DMS79 (cell line): ENCODE measurements at places on chromosomes 3 and 15.

DNA sequence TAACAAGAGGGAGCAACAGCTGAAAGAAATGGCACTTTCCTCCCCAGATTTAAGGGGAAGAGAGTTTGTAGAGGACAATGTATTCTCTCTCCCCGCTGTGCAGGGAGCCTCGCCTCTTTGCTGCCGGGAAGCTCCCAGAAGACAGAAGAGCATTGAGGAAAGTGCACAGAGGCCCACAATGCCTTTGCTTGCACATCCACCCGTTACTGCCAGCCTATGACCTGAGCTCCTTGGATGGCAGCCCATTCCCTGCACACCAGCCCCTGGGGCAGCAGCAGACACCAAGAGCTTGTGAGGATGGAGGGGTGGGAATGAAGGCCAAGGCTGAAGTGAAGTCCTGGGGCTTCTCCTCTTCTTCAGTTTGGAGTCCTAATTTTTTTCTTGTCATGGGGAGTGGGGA is 67.0 kb downstream of the CLDN11 start:
- DNase-seq: no peak

GRCh38 chr15:96598514-96598913 is 268.0 kb downstream of the NR2F2 start:
- DNase-seq: no peak

DNA sequence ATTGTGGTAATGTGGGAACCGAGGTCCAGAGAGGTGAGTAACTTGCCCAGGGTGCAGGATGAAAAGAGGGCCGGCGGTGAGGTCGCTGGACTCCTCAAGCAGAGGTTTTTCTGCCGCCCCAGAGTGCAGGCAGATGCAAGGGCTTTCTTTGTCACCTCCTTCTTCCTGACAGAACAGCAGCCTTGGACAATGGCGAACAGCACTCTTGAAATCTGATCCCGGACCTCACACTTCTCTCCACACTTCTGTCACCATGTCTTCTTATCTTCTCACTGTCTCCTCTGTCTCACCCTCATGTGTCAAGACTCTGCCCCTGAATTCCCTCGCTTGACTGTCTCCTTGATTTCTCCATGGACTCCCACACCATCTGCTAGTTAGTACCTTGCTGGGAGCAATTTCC is 15.4 kb upstream of the VPS8 start:
- no peak for DNase-seq

DNA sequence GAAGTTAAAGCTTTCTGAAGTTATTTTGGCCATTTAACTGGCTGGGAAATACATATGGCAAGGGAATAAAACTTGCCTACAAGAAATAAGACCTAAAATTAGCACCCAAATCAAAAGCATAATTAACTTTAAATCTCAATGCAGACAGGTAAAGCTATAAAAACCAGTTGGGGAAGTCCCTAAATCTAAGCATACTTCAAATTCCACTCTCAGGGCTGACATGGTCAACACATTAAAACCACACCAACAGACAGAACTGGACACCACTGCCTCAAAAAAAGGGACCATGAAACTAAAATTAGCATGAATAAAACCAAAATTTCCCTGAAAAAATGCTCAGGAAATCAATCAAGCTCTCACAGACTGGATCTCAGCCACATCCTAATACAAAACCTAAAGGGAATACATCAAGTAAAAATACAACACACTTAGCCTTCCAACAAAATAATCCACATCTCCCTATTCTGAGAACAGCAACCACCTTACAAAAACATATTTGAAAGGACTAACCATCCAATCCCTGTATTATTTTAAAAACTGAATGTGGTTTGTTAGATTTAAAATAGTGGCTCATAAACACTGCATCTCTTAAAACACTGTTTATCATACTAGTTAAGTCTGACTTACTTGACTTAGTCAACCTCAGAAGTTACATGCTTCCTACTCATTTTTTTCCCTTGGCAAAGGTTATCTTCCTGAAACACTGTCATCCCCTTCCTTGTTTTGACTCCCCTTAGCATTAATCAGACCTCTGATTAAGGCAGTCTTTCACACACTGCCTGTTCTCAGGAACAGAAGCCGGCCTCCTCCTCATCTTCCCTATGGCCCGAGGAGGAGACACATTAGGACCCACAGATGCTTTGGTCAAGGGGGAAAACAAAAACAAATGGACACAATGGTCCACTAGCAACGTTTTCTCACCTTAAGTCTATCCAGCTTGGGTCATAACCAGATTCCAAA is 8.3 kb downstream of the TRA2B start:
- DNase-seq: no peak

- DNase-seq: no peak
Observed at GRCh38 chr15:57190208-57190607, 186.1 kb upstream of the CGNL1 start.

DNA sequence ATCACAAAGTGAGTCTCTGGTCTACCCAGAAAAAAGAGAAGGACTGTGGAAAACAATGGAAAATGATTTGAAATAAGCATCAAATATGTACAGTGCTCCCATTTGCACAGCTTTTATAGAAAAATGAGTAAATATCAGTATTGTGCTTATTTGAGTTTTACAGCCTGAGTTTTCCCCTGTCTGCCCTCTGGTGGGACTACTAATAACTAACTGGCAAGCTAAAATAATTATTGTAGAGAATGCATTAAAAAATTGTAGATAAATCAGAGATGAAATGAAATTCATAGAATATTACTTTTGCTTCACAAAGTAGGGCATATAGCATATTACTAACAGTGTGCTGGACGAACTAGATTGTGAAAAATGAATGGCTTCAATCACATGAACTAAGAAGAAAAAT is 287.1 kb downstream of the NAALADL2 start:
- no peak for DNase-seq

GRCh38 chr3:196585044-196585757 is 16.7 kb downstream of the FBXO45 start:
- no peak for DNase-seq

GRCh38 chr3:180530276-180530675 is 71.7 kb upstream of the TTC14 start:
- no peak for DNase-seq

DNA sequence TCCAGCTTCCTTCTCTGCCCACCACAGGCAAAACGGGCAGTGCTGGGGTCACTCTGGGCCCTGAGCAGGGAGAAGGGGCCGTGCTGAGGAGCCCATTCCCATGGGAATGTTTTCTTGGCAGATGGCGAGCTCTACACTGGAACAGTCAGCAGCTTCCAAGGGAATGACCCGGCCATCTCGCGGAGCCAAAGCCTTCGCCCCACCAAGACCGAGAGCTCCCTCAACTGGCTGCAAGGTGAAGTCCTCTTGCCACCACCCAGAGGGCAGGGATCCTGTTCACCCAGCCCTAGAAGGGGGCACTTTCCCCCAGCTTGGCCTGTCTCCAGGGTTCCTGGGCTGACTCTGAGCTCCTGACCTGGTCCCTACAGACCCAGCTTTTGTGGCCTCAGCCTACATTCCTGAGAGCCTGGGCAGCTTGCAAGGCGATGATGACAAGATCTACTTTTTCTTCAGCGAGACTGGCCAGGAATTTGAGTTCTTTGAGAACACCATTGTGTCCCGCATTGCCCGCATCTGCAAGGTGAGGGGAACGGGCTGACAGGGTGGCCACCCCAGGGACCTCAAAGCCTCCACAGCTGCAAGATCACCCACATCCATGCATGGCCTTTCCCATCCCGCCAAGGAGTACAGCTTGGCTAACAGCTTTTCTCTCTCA is 12.4 kb downstream of the CIB1 start:
- DNase-seq: no peak

DNA sequence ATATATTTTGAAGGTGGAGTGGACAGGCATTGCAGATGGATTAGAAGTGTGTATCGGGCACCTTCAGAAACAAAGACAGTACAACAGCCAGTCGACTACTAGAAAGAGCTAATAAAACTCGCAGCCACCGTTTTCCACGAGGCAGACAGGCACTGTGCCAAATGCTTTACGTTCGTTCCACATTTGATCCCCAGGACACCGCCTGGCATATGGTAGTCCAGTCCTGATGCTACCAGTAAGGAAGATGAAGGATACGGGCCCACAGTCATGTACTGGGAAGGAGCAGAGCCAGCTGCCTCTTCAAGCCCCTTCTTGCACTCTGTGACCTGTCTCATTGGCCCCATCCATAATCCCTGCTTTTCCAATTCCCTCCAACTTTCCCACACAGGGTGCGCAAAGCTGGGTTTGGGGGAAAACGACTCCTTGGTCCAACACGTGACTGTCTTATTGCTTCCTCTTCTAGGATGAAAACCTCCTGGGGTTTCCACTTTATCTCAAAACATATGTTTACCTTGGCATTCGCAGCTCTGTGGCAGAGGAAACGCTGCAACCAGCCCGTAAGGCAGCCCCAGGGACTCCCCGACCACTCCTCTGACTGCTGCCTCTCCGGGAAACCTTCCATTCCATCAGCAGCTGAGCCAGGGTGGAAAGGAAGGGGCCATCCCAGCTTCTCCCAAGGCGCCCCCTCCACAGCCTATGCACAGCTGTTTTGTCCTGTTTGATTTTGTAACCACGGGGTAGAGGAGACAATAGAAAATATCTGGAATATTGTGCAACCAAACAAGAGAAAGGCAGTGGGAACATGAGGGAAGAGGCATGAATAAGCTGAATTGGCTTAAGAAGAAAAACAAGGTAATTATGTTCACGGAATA is 107.4 kb downstream of the ADAMTS17 start:
- DNase-seq: no peak

DNA sequence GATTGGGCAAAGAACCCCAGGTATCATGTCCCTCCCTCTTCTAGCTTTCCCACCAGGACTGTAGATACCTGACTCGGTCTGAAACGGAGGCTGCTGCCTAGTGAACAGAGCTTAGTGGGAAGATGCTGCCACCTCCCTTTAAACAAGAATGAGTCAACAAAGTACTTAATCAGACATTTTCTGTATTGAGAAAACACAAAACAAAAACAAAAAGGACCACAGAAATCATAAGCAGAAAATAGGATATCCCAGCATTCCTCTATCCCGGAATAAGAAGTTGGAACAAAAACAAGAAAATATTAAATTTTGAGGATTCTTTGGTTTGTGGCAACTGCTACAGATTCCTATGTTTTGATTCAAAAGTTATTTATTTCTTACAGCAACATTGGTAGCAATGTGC is 51.7 kb upstream of the COL8A1 start:
- no peak for DNase-seq

- DNase-seq: no peak
Observed at GRCh38 chr3:170865209-170866094, 4.5 kb downstream of the RPL22L1 start.

DNA sequence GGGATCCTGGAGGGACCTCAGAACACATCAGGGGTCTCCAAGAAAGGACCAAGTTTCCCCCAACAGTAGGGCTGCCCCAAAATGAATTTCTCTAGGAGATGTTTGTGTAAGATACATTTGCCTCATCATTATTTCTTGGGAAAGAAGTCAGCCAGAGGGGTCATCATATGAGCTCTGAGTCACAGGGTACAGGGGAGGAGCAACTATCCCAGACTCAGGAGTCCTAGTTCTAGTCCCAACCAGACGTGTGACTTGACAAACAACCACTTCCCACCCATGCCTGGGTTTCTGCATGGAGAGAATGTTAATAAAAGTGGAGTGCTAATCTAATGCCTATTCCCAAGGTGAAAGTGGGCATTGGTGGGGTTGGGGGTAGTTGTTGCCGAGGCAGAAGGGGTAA is 144.1 kb downstream of the ALDH1A2 start:
- DNase-seq: no peak

DNA sequence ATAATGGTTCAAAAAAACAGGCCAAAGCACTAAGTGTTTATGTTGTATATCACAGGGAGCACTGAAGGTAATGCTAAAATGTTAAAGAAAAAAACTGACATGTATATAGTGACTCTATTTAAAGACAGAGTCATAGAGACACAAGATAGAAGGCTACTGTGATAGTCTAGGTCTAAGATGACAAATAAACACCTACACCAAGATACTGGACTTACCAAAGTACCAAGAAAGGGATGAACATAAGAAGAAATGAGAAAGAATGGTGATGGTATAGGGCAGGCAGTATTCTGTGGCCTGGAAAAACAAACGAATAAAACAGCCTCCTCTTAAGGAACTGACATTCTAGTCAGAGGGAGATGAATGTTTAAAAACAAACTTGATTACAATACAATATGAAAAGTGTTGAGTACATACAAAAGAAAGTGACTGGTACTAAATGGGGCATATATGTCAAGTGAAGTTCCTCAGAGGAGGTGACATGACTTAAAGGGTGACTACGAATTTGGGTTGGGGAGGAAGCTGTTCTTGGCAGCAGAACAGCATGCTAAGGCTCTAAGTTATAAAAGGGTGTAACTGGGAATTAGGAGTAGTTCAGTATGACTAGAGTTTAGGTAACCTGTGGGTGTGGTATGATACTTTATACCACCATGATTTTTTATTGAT is 5.9 kb downstream of the ABHD10 start:
- no peak for DNase-seq

DNA sequence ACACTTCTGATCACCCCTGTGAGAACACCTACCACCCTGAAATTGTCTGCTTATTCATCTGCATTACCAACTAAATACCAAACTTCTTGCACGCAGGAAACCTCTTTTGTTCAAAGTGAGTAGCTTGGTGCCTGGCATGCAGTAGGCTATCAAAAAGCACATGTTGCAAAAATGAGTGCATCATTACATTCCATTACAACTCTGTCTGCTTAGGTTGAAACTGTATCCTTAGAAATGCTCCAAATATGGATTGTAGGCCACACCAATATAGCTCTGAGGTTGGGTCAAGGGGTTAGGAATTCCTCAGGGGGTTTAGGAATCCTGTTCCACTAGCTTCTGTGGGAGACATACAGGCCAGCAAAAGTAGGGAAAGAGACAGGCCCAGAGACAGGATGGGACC is 107.2 kb downstream of the THRB start:
- no peak for DNase-seq

DNA sequence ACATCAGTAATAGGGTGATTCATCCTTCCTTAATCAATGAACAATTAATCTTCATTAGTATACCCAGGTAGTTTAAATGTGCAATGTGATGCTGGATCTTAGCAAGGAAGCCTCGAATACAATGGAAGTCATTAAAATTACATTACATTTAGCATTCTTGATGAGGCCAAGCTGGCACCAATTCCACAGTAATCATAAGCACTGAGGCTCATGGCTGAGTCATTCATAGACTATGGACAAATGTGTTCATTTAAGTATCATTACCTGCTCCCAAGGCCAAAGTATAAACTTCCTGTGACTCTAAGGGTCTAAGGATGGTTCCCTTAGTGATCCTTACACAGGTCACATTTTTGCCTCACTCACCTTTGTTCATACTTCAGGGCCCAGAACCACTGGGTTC is 266.4 kb upstream of the CDIN1 start:
- DNase-seq: no peak

DNA sequence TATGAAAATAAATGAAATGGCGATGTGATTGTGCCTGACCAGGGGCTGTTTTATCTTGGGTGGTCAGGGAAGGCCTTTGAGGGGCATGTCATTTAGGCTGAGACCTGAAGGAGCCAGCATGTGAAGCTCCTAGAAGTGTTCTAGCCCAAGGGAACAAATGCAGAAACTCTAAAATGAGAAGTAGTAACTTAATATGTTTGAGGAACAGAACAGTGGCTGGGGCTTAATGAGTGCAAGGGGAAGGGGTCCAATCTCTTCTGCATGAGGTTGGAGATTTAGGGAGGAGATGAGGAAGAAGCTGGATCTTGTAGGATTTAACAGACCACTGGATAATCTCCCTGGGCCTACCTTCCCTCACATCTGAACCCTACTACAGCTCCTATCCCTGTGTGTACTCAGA is 110.5 kb downstream of the AKAP13 start:
- no peak for DNase-seq

GRCh38 chr3:4766716-4767499 is 212.3 kb upstream of the BHLHE40 start:
- no peak for DNase-seq

- no peak for DNase-seq
Observed at GRCh38 chr15:71485094-71485693, 325.2 kb upstream of the NR2E3 start.

- no peak for DNase-seq
Observed at GRCh38 chr3:129984125-129984524, 9.6 kb downstream of the TRH start.
